ENCODE measurements at places on chromosomes 13 and 19. TPM values are rescaled to one million over a fixed set of nuclear protein-coding genes. Genes with fewer than 3 reads are reported as not detected.

Gene LHB
- not detected for total RNA-seq

Gene HIF3A
- total RNA-seq = 77.5 TPM

GRCh38 chr13:28958018-28958417, 137.9 kb downstream of the MTUS2 start:
- DNase-seq = no peak
- peaks cover 4% of the 10 kb centered on the region for H3K27me3 ChIP-seq
- H3K4me3 ChIP-seq = no peak overlapping the region
- no peaks in the 10 kb centered on the region for H3K4me1 ChIP-seq

- peaks cover 4% of the 10 kb centered on the region for H3K36me3 ChIP-seq
- H3K4me3 ChIP-seq = peak overlapping the region; percentile 16
- peaks cover 37% of the 10 kb centered on the region for H3K27me3 ChIP-seq
- DNase-seq = no peak
- peaks cover 29% of the 10 kb centered on the region for H3K4me1 ChIP-seq
Observed at GRCh38 chr19:45597425-45598111, 4.4 kb downstream of the GPR4 start.

DNA sequence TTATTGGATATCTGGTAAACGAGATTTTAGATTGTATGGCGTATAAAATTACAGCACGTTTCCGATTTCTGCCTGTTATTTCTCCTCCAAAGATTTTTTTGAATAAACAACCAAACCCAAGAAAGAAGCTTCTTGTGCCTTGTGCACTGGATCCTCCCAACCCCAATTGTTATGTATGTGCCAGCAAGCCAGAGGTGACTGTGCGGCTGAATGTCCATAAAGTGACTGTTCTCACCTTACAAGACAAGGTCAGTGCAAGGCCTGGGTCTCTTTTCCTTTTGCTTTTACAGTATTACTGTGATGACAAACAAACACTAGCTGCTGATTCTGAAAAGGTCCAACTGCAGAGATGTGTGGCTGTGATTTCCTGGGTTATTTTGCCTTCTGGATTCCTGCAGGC, 22.9 kb upstream of the WTIP start:
- H3K4me3 ChIP-seq = no peak overlapping the region
- no peaks in the 10 kb centered on the region for H3K27me3 ChIP-seq
- no peak for DNase-seq
- H3K4me1 ChIP-seq = peaks cover 2% of the 10 kb centered on the region

DNA sequence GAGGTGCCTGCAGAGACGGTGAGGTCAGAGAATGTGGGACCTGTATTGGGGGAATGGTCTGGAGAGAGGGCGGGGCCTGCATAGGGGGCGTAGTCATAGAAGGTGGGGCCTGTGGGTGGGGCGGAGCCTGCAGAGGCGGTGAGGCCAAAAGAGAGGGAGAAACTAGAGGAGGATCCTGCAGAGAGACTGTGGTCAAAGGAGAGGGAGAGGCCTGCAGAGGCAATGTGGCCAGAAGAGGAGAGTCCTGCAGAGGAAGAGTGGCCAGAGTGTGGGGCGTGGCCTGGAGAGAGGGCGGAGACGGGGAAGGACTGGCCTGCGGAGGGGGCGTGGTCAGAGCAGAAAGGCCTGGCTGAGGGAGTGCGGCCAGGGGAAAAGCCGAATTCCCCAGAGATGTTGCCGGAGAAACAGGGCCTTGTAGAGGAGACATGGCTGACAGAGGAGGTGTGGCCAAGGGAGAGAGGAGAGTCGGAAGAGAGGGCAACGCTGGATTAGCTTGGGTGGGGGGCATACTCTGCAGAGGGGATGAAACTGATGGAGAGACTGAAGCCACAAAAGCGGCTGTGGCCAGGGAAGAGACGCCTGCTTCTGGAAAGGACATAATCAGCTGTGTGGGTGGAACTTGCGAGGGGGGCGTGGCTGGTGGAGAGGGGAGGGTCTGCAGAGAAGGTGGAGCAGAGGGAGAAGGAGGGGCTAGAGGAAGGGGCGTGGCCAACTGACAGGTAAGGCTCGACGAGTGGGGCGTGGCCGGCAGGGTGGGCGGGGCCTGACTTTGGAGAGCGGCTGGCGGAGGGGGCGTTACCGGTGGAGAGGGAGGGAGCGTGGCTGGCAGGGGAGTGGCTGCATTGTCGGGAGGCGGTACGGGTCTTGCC, 2.5 kb downstream of the PRR36 start:
- peak overlapping the region; percentile 78 for H3K4me3 ChIP-seq
- DNase-seq = peak; percentile 95
- peaks cover 28% of the 10 kb centered on the region for H3K4me1 ChIP-seq
- H3K27ac ChIP-seq = peak overlapping the region; percentile 85

DNA sequence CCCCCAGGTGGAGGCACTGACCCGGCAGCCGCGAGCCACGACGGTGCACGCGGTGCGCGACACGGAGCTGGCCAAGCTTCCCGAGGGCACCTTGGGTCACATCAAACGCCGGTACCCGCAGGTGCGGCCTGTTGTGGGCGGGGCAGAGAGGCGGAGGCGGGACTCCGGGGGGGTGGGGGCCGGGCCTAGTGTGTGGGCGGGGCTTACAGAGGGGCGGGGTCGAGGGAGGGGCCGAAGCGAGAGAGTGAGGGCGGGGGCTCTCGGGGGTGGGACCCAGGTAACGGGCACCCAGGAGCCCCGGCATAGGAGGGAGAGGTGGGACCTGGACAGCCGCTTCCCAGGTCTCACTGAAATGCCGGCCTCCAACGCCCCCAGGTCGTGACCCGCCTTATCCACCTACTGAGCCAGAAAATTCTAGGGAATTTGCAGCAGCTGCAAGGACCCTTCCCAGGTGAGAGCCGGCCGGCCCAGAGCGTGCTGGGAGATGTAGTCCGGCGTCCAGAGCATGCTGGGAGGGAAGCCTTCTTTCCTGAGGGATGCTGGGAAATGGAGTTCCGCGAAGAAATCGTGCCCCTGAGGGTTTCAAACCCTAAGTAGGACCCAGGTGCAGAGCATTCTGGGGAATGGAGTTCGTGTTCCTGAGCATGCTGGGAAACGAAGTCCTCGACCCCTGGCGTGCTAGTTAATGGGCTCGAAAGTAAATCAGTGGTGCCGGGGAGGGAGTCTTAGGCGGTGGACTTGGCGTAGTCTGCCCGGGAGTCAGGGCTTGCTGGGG, 15.7 kb downstream of the PNPLA6 start:
- no peak overlapping the region for H3K4me3 ChIP-seq
- H3K4me1 ChIP-seq = no peaks in the 10 kb centered on the region
- no peaks in the 10 kb centered on the region for H3K27me3 ChIP-seq
- no peak overlapping the region for H3K27ac ChIP-seq
